ENCODE measurements at places on chromosomes 12 and 14.

- no peak for DNase-seq
These were observed 120.2 kb downstream of the SLC16A7 start for GRCh38 chr12:59716043-59716442.

GRCh38 chr12:115749071-115749841 is 528.2 kb downstream of the MED13L start:
- DNase-seq = no peak

DNA sequence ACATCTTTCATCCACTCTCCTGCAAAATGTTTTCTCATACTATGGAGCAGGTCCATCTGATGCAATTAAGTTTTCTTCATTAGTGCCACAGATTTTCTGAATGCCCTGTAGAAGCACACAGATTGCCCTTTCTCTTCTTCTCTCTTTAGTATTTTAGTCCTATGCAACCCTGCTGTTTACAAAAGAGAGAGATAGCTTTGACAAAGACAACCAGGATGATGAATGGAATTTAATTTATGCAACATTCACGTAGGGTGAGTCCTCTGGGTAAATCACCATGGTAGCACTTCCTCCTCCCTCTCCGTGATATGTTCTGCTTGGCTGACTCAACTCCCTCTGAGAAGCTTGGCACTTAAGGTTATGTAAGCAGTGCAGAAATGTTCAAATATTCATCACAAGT is 400.9 kb upstream of the PDE3A start:
- DNase-seq = no peak

DNA sequence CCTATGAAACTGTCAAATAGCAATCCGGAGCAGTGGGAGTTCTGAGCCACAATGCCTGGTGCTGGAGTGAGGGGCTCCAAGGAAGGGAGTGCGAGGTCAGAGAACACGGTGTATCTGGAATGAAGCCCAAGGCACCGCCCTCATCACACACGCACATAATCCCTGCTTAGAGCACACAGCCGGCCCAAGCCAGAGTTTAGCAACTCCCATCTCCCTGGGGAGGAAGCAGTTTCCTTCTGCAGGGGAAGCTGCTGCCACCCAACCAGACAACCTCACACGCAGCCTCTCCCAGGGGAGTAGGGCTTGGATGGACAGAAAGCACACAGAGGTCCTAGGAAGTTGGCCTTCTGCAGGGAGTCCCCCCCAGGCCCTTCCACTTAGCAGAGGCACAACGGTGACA is 31.3 kb downstream of the ACTN1 start:
- peak; percentile 88 for DNase-seq
